ENCODE measurements at places on chromosomes 2 and 18.

DNA sequence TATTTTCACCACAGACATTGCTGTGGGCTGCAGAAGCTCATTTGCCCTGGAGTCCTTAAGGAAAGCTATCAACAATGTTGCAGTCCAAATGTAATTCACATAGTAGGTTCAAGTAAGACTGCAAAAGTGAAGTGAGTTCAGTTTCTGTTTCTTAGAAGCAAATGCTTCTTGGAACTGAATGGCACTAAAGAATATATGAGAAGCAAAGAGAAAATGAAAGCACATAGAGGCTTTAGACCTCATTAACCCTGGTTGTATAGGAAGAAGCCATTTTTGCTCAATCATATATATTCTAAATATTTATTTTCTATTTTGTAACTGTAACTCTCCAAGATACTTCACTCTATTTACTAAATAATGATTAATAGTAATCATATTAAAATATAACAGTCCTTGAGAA is 292.0 kb downstream of the ZNF804A start:
- DNase-seq: no peak

- DNase-seq: no peak
Measured at GRCh38 chr18:58922995-58923394, 58.3 kb downstream of the ZNF532 start.

GRCh38 chr2:5332925-5333324 is 359.3 kb upstream of the SOX11 start:
- no peak for DNase-seq

- no peak for DNase-seq
Measured at GRCh38 chr2:149568138-149568537, 19.4 kb downstream of the MMADHC start.

GRCh38 chr2:170656669-170657068 is 58.5 kb upstream of the SP5 start:
- DNase-seq: no peak

All from LNCaP clone FGC (cell line).